ENCODE measurements at places on chromosomes 5 and 9. TPM values are rescaled to one million over a fixed set of nuclear protein-coding genes. Genes with fewer than 3 reads are reported as not detected.

Gene LECT2
- polyA plus RNA-seq = not detected

Gene SHC3
- 1.1 TPM for polyA plus RNA-seq

GRCh38 chr9:137907776-137908175 lies 30.2 kb downstream of the CACNA1B start:
- H3K36me3 ChIP-seq = no peaks in the 10 kb centered on the region
- no peak overlapping the region for H3K4me3 ChIP-seq
- no peak for DNase-seq
- no peak overlapping the region for H3K27ac ChIP-seq
- no peaks in the 10 kb centered on the region for H3K4me1 ChIP-seq
- H3K27me3 ChIP-seq = no peaks in the 10 kb centered on the region

- H3K27ac ChIP-seq = no peak overlapping the region
- no peaks in the 10 kb centered on the region for H3K4me1 ChIP-seq
- H3K36me3 ChIP-seq = no peaks in the 10 kb centered on the region
- H3K4me3 ChIP-seq = no peak overlapping the region
- H3K27me3 ChIP-seq = no peaks in the 10 kb centered on the region
Observed at GRCh38 chr5:13403351-13403750, 541.1 kb downstream of the DNAH5 start.

- no peaks in the 10 kb centered on the region for H3K4me1 ChIP-seq
- no peaks in the 10 kb centered on the region for H3K27me3 ChIP-seq
- no peak overlapping the region for H3K27ac ChIP-seq
- no peaks in the 10 kb centered on the region for H3K36me3 ChIP-seq
Observed at GRCh38 chr9:81264516-81264915, 424.8 kb downstream of the TLE1 start.

DNA sequence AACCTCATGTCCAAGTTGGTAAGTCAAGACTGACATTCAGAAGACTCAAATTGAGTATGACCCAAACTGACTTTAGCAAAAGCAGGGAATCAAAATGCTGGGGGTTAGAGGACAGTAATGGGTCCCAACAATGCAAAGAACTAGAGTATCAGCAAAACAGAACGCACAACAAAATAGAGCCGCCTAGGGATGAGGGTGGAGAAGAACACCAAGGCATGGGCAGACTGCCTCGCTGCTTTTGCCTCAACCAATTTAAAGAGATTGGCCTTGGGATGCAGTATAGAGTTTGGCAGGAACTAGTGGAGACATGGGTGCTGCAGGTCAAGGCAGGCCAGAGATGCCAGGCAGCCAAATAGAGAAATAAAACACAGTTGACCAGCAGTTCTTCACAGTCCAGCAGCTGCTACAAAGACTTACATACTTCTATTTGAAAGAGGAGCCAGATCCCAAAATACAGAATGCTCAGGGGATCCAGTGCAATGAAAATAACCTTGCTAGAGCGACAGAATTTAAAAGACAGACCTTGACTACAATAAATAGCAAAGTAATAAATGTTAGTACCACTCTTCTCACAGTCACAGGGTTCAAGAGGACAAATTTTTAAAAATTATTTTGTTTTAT lies 83.9 kb upstream of the NIPBL start:
- no peaks in the 10 kb centered on the region for H3K27me3 ChIP-seq
- no peak overlapping the region for H3K27ac ChIP-seq
- no peak for DNase-seq
- H3K4me3 ChIP-seq = no peak overlapping the region

- no peak for DNase-seq
- H3K4me1 ChIP-seq = no peaks in the 10 kb centered on the region
- H3K27me3 ChIP-seq = no peaks in the 10 kb centered on the region
Observed at GRCh38 chr5:118698774-118699173, 289.6 kb downstream of the DTWD2 start.

DNA sequence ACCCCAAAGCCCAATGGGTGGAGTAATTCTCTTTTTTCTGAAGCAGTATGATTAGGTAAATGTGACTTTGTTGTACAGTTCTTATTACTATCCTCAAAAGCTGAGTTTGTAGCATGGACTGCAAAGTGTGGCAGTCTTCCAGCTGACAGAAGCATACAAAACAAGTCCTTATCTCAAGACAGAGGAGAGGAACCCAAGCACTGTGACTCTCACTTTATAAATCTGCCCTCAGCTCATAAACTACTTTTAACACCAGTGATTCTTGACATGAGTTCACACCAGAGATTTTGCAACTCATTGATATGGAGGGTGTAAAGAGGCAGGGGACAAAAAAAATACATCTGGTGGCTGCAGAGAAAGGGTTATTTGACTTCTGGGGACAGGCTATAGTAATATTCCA lies 251.6 kb downstream of the NTRK2 start:
- H3K4me3 ChIP-seq = no peak overlapping the region
- H3K36me3 ChIP-seq = no peaks in the 10 kb centered on the region
- no peaks in the 10 kb centered on the region for H3K27me3 ChIP-seq
- H3K4me1 ChIP-seq = no peaks in the 10 kb centered on the region

- H3K4me1 ChIP-seq = no peaks in the 10 kb centered on the region
- no peaks in the 10 kb centered on the region for H3K36me3 ChIP-seq
- no peak overlapping the region for H3K4me3 ChIP-seq
Observed at GRCh38 chr5:18882154-18882553, 1105.8 kb downstream of the CDH18 start.

DNA sequence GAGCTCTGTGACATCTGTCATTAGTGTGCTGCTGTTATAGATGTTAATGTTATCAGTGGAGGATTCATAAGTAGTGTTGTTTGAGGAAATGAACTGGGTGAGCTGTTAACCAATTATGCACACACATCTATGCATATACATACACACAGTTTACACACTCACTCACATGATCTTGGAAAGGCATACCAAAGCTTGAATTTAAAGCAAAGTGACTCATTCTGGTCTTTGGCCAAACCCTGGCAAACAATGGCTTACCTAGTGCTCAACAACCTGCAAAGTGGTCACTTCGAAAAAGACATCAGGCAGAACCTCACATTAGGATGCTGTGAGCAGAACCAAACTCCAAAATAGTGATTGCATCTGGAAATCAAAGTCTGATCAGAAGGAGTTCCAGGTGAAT lies 1037.3 kb upstream of the CDH6 start:
- no peak overlapping the region for H3K27ac ChIP-seq
- no peak overlapping the region for H3K4me3 ChIP-seq
- no peaks in the 10 kb centered on the region for H3K36me3 ChIP-seq
- H3K4me1 ChIP-seq = no peaks in the 10 kb centered on the region

- H3K4me3 ChIP-seq = no peak overlapping the region
- no peaks in the 10 kb centered on the region for H3K27me3 ChIP-seq
- no peak for DNase-seq
- H3K4me1 ChIP-seq = no peaks in the 10 kb centered on the region
- H3K36me3 ChIP-seq = no peaks in the 10 kb centered on the region
- no peak overlapping the region for H3K27ac ChIP-seq
Observed at GRCh38 chr5:127602896-127603844, 45.7 kb upstream of the CTXN3 start.

GRCh38 chr9:98867103-98867428 lies 59.6 kb downstream of the GALNT12 start:
- no peaks in the 10 kb centered on the region for H3K36me3 ChIP-seq
- DNase-seq = no peak
- no peak overlapping the region for H3K4me3 ChIP-seq
- H3K27me3 ChIP-seq = peaks cover 2% of the 10 kb centered on the region
- H3K27ac ChIP-seq = no peak overlapping the region

- H3K4me3 ChIP-seq = no peak overlapping the region
- peaks cover 4% of the 10 kb centered on the region for H3K4me1 ChIP-seq
- no peaks in the 10 kb centered on the region for H3K27me3 ChIP-seq
- H3K27ac ChIP-seq = no peak overlapping the region
- no peaks in the 10 kb centered on the region for H3K36me3 ChIP-seq
Observed at GRCh38 chr9:107373809-107374208, 90.7 kb downstream of the RAD23B start.
